ENCODE measurements at places on chromosomes 4 and X.

DNA sequence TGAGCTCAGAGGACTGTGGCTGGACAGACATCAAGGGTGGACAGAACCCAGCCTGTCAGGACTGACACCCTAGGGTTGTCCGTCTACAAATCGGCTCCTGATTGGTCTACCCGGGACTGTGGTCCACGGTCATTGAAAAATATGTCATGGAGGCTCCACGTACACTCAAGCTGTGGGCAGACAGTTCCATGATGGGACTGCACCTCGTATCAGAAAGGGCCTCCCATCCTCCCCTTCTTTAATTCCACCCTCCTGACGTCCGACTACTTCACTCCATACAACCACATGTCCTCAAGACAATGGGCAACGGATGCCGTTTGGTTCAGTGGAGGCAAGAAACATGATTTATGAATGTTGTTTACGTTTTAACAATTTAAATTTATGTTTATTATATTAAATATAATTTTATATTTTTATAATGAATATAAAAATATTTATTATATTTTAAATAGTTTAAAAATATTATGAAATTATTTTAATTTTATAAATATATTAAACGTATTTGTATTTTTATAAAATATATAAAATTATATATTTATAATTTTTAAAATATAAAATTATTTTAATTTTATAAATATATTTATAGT lies 58.0 kb upstream of the SHOX start:
- no peak for DNase-seq

GRCh38 chrX:40474205-40474626 lies 106.6 kb upstream of the ATP6AP2 start:
- no peak for DNase-seq

GRCh38 chrX:39739585-39739984 lies 358.2 kb downstream of the BCOR start:
- DNase-seq, result no peak

GRCh38 chrX:1398431-1399340 lies 6.8 kb upstream of the SLC25A6 start:
- no peak for DNase-seq

DNA sequence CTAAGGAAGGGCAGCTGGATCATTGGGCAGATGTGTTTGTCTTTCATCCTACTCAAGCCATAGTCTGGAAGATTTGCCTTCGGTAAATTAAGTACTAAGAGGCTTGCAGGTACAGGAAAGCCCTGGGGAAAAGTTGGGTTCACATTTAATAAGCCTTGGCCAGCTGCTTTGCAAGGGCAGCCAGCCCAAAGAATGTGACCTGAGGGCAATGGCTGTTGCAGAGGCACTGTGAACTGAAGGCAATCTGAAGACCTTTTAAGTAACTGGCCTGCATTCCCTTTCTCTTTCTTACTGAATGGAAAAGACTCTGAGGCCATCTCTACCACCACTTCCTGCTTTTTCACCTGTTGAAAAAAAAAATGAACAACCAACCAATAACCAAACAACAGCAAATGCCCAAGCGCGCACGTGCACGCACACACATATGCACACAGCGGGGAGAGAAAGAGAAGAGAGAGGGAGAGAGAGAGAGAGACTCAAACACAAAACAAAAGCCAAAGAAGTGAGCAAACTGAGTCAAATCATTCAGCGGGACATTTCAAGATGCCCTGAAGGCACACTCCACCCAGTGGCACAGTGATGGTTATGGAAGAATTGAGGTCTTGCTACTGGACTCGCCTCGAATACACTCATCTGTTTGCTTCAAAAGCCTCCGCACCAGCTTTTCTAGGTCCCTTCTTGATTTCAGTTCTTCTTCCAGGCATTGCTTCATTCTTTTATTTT lies 19.6 kb downstream of the CD40LG start:
- DNase-seq, result no peak

DNA sequence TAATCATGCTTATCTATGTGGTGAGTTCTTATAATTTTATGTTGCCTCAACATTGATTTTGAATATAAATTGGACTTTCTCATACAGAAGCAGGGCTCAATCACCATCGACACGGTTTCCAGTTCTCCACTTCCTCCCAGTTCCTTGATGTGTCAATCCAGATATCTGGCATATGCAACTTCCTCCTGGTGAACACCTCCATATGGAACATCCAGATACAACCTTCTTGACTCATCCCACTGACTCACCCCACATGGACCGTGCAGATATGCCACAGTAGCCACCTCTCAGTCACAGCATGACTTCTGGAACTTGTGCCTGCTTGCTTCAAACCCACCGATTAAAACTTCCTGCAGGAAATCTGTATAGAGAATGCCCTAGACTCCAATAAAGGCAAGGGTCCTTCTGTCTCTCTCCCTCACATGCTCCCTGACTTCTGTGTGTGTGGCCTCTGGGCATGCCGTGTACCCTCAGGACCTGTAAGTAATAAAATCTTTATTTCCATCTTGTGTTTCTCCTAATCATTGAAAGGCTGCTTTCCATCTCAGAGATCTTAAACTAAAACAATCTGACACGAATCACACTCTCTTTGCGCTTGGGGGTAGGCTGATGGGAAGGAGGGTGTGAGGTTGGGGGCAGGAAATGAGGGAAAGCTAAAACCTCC lies 67.0 kb downstream of the HTRA3 start:
- DNase-seq, result no peak

DNA sequence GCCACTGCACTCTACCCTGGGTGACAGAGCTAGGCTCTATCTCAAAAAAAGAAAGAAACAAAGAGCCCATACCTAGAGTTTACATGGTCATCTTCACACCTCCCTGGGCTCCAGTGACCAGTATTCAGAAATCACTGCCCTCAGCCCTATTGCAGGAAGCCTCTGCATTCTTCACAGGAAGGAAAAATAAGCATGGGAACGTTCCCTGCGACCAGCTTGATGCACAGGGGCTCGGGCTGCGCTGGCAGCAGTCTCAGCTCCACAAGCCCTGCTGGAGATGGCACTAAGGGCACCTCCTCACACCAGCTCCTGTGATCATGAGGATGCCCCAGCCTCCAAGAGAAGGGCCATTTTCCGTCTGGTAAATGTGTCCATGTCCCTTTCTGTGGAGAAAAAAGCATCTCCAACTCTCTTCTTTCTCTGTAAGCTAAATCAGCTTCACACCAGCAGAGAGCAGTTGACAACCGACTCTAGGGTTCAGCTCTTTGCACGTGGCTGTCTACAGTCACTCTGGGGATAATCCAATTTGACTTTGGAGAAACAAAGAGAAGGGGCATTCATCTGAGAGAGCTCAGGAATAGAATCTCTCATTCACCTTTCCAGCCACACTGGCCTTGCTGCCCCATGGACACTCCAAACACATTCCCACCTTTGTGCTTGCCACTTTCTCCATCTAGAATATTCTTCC lies 33.1 kb downstream of the LDB2 start:
- no peak for DNase-seq

- DNase-seq, result no peak
Observed at GRCh38 chr4:78692822-78693170, 83.4 kb upstream of the BMP2K start.

DNA sequence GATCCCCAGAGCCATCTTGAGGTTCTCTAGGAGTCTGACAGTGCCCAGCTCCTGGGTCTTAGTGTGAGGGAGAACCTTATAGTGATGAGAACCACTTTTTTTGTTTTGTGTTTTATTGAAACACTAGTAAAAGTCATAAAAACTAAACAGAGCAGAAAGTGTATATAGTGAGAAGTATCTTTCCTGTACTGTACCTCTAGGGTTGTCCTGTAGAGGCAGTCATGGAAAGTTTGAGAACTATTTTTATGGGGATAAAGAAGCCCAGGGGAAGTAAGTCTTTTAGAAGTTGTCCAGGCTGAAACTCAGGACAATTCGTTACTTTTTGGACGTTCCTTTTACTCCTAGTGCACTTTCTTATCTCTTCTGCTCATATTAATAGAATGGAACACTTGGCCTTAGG lies 40.9 kb downstream of the ADH5 start:
- DNase-seq, result no peak

DNA sequence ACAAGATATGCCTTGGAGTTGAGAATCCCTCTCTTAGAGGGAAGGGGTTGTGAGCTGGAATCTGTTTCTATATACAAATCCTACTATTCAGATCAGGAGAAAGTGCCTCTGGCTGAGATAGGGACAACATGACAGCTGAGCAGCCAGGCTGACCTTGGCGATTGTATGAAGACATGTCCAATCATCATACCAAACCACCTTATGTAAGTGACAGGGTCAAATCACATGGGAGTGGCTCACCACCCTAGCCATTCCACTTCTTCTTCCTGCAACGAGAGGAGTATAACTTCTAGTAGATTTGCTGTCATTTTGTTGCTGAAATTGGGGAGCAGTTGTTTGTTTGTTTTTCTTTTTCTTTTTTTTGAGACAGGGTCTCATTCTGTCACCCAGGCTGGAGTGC lies 48.3 kb upstream of the TMEM150C start:
- DNase-seq, result no peak

DNA sequence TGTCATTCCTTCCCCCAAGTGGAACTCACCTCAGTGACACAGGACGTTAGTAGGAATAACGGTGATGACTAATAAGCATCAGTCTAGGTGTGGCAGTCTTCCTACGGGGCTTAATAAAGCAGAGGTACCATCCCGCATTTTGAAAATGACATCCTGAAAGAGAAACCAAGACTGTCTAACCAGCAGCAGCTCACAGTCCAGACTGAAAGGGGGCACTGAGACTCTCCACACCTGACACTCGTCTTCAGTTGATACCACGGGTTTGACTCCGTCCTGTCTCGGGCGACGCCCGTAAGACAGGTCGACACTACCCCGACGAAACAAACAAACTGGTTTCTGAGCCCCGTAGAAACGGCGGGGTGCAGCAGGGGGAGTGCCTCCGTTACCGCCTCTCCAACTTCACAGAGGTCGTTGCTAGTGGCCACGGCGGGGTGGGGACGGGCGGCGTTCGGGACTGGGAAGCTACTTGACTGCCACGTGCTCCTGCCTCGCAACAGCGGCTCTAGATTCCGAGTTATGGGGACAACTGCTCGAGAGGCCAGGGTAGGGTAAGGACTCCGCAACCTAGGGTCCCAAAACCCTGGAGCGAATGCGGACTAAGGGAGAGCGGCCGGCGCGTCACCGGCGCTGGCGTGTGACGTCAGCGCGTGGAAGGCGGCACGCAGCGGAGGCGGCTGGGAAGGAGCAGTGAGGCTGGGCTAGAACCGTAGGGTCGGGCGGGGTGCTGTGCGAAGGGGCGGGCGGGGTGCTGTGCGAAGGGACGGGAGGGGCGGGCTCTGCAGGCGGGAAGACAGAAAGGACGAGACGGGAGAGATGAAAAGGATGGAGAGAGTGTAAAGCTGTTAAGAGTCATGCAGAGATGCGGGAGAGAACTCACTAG lies at the start of gene NEK1:
TSS of gene NEK1 (minus strand) at position 593 of the 880 bp plus-strand sequence. CDS start 9,953 bp downstream, outside the sequence.
- DNase-seq, result peak; percentile 63

GRCh38 chr4:25588206-25588605 lies 67.4 kb upstream of the SLC34A2 start:
- no peak for DNase-seq

DNA sequence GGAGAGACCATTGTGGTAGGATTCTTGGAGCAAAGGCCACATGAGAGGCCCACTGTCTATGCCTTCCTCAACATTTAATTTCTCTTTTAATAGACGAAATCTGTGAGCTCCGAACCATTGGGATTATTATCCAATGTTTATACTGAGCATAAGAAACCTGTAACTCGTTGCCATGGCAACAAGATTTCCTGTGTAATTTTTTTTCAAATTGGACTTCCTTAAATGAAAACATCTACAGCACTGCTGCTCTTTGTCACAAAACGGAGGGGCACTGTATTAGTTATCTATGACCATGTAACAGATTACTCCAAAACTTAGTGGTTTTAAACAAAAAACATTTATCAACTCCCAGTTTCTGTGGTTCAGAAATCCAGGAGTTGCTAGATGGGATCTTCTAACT lies 38.7 kb downstream of the PPP1R2C start:
- no peak for DNase-seq

DNA sequence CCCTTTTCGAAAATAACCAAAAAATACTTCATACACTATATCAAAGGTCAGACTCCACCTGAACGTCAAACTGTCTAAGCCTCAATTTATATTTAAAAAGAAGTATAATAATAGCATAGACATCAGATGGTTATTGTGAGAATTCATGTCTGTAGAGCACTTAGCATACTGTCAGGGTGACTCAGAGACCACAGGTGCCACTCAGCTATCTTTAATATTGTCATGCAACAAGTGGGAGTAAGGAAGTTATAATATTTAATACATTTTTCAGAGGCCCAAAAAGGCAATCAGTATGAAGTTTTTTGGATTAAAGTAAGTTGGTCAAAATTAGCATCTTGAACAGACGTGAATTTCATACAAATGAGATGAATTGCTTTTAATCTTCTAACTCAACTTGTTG lies 93.3 kb downstream of the PHOX2B start:
- no peak for DNase-seq

DNA sequence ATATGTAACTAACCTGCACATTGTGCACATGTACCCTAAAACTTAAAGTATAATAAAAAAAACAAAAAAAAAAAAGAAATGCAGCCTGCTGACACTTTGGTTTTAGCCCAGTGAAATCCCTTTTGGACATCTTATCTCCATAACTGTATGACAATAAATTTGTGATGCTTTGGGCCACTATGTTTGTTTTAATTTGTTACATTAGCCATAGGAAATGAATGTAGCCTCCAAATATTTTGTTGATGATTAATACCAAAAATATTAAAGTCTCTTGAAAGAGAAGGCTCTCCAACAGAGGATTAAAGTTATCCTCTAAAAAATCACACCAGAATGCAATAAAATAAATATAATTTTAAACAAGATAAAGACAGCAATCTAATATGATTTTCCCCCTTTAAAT lies 852.7 kb upstream of the SLIT2 start:
- no peak for DNase-seq

- no peak for DNase-seq
Observed at GRCh38 chr4:15270201-15270600, 157.6 kb upstream of the C1QTNF7 start.

DNA sequence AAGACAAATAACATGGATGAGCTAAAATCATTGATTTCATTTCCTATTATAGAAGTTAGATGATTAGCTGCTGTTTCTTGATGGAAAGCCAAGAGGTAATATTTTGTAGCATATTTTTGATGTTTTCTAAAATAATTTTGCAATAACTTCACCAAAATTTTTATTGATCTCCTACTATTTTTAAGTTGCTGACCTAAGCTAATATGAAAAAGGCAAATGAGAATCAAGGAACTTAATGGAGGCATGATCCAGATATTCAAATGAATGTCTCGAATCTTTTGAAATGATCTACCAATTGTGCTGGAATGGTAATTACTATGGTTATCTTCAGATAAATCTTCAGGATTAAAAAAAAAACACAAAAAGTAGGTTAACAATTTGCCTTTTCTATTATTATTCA lies 1591.4 kb upstream of the PCDH7 start:
- DNase-seq, result no peak

DNA sequence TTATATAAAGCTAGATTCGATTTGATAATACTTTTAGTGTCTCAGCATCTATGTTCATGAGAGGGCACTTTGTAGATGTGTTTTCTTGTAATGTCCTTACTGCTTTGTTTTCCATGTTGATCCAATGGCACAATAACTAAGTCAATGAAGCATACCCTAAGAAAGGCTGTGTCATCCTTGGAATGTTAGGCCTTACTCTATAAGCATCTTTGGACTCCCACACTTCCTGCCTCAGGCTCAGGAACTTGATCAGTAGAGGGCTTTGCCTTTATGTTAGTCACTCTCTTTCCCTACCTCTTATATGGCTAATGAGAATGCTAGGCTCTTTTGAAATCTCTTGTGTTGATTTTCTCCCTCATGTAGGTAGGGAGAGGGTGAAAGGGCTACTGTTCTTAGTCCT lies 33.2 kb upstream of the EDA2R start:
- DNase-seq, result no peak

- no peak for DNase-seq
Observed at GRCh38 chr4:80423553-80424224, 88.2 kb downstream of the CFAP299 start.

- DNase-seq, result no peak
Observed at GRCh38 chr4:3767570-3768288, 1.5 kb downstream of the ADRA2C start.

Data from GM12891 (cell line).